ENCODE measurements at places on chromosomes 3 and 15.

DNA sequence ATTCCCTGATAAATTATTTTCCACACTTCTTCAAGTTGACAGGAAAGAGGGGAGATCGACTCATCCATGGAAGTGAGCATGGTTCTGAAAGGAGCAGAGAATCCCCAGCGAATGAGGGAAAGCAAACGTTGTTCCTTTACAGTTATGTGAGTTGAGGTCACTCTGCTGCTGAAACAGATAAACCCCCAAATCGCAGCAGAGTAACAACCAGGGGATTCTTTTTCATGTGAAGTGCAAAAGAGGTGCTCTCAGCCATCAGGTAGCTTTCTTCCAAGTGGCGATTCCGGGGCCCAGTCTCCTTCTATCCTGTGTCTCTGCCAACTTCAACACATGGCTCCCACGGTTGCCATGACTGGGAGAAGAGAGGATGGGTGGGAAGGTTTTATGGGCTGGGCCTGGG, 28.2 kb downstream of the MEX3B start:
- DNase-seq, result no peak

- no peak for DNase-seq
Observed at GRCh38 chr3:124769462-124769861, 39.2 kb downstream of the UMPS start.

- DNase-seq, result no peak
Observed at GRCh38 chr15:96366526-96366877, 36.0 kb downstream of the NR2F2 start.

- no peak for DNase-seq
Observed at GRCh38 chr3:30608598-30608947, 2.2 kb downstream of the TGFBR2 start.

DNA sequence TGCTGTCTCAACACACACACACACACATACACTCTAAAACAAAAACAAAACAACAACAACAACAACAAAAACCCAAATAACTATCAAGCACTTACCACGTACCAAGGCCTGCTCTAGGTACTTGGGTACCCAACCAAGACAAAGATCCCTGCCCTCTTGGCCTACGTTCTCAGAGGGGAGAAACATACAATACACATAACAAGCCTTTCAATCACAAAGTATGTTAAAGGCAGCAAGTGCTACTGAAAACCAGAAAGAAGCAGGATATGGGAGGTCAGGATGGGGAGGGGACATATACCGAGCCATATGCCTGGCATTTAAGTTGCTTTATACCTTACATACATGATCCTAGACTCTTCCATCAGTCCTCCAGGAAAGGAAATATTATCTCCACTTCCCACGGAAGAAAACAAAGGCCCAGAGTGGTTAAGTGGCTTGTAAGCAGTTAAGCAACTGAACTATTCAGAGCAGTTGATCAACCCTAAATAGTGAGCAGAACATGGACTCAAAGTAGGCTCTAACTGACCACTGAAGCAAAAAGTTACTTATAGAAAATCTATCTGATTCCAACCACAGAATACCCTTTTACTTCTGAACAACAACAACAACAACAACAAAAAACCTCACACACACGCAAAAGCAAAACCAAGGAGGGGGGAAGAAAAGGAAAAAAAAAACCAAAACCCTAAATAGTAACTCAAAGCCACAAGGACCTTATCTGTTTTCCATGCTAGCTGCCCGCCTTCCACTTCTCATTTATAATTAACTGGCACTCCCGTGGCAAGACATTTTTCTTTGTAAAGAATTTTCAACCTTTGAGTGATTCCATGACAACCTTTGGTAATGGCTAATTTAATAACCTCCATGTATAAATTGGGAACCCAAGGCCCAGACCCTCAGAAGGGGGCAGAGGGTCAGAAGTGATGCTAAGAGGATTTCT, 21.0 kb downstream of the PRICKLE2 start:
- DNase-seq, result no peak
